ENCODE measurements at places on chromosomes 5 and 9.

GRCh38 chr5:102722931-102723330, 32.2 kb upstream of the PAM start:
- DNase-seq = peak; percentile 23

GRCh38 chr9:134174073-134174449, 9.7 kb upstream of the RNU6ATAC start:
- DNase-seq = no peak

DNA sequence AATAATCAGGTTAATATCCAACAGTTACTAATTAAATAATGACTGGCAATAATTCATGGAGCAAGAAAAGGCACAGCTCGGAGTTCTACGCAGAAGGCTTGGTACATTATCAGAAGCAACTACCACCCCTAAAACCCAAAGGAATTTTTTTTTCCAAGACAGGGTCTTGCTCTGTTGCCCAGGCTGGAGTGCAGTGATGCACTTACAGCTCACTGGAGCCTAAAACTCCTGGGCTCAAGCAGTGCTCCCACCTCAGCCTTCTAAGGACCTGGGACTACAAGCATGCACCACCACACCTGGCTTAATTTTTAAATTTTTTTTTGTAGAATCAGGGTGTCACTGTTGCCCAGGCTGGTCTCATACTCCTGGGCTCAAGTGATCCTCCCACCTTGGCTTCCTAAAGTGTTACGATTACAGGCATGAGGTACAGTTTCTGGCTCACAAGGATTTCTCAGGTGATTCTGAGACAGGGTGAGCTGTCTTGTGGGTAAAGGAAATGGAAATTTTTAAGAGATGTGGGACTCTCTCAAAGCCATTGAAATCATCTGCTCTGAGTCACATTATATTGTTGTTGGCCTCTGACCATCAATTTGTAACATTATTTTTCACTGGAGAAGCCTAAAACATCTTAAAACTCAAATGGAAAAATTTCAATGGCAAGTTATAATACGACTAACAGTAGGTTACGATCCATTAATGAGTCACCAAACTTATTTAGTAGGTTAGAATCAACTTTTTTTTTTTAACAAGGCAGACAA, 19.7 kb upstream of the HSDL2 start:
- peak; percentile 95 for DNase-seq

DNA sequence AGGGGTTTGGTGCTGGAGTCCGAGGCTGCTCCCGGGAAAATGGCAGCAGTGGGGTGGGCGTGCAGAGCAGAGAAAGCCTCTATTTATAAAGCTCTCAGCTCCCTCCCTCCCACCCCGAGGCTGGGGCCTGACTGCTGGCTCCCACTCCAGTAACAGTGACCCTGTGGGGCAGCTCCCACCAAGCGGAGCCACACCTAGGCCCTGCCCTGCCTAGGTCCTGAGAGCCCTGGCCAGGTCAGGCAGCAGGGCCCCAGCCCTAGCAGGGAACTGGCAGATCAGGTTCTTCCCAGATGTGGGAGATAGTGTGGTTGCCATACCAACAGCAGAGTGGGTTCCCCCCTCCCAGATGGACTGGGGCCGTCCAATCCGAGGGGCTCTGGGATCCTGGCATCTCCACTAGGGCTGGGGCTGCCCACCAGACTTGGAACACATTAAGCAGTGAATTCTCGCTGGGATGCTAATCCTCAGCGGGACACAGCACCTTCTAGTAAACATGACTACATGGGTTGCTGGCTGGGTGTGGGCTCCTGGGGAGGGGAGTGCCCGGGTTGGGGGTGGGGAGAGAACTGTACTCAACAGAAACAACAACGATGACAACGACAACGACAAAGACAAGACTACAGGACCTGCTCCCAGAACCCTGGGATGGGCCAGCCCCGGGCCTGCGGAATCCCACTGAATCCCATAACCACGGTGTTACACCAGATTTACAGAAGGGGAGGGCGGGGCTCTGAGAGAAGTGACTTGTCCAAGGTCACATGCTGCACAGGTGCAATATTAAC, 1.5 kb downstream of the SH3GLB2 start:
- peak; percentile 29 for DNase-seq

DNA sequence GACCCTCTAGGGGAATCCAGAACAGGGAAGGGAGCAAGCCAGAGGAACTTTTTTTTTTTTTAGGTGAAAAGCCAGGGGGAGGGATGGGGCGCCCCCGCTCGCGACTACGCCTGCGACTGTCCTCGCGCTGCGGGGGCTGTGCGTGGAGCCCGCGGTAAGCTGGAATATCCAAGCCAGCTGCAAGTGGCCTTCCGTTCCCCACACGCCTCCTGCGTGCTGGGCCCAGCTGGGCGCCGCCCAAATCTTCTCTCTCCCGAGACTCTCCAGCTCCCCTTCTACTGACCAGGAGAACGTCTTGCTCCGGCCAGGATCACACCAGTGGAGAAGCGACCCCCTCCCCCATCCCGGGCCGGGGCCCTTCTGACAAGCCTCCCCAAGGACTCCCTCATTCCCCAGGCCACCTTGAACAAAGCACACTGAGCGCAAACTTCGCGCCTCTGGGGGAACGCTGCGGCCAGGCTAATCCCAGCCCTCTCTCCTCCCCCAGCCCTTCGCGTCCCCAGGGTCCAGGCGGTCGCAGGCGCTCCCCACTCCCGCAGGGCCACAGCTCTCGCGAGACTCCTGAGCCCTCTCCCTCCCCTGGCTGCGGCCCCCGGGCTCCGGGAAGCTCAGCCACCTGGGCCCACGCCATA, 6.6 kb downstream of the BARX1 start:
- DNase-seq = no peak

DNA sequence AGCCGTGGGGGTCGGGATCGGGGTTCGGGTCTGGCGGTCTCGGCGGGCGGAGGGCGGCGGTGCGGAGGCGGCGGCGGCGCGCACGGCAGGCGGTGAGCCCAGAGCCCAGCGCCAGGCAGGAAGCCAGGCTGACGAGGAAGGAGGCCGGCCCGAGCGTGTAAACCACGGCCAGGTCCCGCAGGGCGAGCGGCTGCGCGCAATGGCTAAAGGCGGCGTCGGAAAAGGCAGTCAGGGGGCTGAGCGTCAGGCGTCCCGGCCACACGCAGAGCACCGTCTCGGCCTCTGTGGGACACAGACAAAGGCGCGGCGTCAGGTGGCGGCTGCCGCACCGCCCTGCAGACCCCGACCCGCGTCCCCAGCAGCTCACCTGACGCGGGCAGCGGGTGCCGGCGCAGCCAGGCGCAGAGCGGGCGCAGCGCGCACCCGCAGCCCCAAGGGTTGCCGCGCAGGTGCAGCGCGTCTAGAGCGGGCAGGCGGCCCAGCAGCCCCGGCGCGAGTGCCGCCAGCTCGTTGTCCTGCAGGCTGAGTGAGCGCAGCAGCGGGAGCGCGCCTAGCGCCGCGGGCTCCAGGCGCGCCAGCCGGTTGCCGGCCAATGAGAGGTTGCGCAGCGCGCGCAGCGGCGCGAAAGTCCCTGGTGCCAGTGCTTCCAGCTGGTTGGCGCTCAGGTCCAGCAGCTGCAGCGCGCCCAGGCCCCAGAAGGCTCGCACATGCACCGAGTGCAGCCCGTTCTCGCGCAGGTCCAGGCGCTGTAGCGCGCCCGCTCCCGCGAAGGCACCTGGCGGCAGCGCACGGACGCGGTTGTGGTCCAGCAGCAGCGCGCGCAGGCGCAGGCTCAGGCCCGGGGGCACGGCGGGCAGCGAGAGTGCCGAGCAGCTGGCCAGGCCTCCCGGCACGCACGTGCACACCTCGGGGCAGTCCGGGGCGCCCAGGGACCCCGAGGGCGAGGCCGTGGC, 671 bp downstream of the LRRC26 start:
- DNase-seq = peak; percentile 76

GRCh38 chr9:99037769-99038483, 67.0 kb upstream of the TGFBR1 start:
- no peak for DNase-seq

- DNase-seq = no peak
Observed at GRCh38 chr5:77851176-77852067, 75.3 kb upstream of the TBCA start.

DNA sequence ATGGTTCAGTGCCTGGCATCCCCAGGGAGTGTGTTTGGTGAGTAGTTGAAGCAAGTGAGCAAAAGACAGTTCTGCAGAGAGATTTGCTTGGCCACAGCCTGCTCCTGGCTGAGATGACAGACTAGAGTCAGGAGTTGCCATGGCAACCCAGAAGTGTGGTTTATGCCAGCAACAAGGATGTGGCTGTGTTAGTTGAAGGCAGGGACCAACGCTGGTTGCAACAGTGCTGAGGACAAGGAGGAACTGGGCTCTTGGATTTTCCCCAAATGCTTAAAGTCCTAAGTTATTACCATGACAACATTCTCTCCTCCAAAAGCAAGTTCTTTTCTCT, 2.7 kb downstream of the NXNL2 start:
- peak; percentile 69 for DNase-seq

GRCh38 chr5:126982202-126982601, 48.2 kb downstream of the MARCHF3 start:
- no peak for DNase-seq

DNA sequence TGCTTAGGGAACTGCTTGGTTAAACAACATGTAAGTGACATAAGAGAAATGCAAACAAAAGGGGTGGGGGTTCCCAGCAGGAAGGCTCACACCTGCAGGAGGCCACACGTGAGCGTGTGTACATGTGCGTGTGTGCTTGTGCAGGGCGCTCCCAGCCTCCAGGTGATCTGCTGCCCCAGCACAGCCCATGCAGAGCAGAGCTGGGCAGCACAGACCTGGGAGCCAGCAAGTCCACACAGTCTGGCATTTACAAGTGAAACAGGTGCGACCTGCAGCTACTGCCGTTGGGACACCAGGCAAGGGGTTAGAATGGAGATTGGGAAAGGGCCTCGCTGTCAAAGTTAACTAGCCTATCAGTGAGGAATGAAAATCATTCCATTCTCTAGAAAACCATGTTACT, 41.8 kb downstream of the GRAMD2B start:
- no peak for DNase-seq

GRCh38 chr9:110545705-110546104, 33.8 kb downstream of the SVEP1 start:
- DNase-seq = peak; percentile 45

Data from mammary epithelial cell (primary cell).